ENCODE measurements at places on chromosomes 4 and X.
A peak's percentile ranks its signal among the peaks of the same experiment; 100 is the strongest.

- no peak for DNase-seq
Measured at GRCh38 chr4:187027272-187027671, 303.6 kb upstream of the FAT1 start.

DNA sequence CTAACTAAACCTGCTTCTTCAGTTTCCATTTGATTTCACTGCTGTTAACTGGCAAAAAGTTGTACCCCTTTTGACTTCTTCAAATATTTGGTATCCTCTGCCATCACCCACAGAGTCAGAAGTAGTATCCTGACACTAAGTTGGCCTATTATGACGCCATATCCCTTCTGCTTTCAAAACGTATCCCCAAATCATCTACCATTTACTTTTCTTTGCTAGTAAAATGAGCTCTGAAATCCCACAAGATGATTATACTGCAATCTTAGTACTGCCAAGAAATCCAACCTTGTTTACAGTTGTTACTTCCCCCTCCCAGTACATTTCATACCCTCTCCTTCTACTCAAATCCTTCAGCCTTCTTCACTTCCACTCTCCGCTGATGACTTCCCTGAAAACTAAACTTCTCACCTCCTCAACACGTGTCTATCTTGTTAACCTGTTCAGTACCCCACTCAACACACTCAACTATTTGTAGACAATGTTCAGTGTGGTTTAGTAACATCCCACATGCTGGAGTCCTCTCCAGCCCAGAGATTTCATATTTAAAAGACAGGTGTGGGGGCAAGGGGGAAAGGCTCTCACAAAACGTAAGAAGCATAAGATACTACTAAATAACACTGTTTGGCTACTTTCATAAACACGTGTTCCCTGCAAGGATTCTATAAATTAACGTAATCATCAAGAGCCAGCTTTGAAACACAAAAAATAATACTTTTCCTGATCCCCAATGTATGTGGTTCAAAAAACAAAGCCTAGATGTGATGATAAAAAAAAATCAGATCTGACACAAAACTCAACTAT, 1.3 kb downstream of the NAF1 start:
- no peak for DNase-seq

DNA sequence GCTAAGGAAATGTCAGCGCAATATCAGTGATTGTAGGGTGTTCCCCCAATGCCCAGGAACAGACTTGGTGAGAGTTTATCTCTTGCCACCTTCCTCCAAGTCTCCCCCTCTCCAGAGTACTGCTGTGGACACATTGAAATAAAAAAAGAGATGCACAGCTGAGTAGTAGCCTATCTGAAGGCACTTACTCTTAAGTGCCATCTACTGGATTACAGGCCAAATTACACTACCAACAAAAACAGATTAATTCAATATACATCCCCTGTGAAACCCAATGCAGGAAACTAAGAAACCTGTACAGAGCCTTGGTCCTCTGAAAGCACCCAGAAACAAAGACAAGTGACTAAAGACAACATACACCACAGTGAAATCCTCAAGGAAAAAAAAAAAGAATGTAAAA, 460.3 kb downstream of the ZIC3 start:
- no peak for DNase-seq

- DNase-seq, result peak; percentile 8
Measured at GRCh38 chrX:53714580-53715345, 28.2 kb upstream of the HUWE1 start.

DNA sequence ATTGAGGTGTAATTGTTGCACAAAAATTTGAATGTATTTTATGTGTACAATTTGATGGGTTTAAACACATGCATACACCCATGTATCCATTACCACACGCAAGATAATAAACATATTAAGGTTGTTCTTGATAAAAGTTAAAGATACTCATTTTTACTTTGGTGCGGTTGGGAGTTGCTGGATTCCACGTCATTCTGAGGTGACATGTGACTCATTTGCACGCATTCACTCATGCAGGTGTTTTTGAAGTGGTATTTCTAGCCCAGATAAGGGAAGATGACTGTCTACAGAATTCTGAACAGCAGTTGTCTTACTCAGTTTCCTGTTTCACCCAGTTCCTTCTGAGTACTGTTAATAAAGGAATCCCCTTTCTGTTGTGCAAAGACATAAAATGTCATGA, 142.0 kb downstream of the RTL3 start:
- DNase-seq, result no peak

- no peak for DNase-seq
Measured at GRCh38 chr4:165009493-165010227, 22.1 kb upstream of the TRIM60 start.

DNA sequence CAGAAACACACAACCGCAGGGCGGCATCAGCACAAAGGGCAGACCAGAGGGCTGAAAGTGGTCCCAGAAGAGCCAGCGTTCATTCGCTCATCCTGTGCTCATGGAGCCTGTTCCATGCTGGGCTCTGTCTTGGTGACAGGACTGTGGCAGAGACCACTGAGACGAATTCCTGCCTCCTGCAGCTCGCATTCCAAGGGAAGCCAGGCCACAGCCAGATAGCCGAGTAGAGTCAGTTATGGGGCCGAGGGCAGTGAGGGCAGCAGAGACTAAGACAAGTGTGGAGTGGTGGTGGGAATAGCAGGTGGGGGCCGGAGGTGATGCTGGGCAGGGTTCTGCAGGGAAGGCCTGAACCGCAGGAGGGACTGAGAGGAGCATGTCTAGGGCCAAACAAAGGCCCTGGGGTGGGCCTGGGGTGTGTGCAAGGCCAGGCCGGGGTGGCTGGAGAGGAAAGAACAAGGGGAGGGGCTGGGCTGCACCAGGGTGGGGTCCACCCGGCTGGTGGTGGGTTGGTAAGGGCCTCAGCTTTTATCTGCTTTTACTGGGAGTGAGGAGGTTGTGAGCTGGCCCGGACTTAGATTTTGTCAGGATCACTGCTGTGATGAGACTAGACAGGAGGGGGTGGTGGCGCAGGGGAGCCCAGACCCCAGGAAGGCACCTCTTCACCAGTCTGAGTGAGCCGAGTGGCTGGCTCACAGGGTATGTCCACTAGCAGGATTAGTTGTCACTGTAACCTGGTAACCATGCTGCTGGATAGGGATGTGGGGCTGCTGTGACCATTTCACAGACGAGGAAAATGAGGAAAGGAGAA, 6.3 kb downstream of the PSAPL1 start:
- DNase-seq, result no peak

DNA sequence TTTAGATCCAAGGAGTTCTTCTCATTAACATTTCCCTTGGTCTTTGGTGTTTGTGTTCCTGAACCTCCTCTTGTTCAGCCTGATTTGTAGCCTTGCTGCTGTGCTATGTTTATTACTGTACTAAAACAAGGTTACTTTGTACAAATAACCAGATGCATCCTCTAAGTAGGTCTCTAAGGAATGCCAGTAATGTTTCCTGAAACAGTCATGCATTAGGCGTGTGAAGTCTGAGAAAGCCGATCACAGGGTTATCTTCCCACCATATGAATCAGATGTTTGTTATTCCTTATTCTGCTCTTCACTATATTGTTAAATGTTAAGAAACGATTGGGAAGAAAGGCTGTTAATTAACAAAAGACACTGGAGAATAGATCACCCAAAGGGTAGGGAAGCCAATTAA, 66.9 kb downstream of the GALNTL6 start:
- DNase-seq, result no peak

- DNase-seq, result no peak
Measured at GRCh38 chr4:38948551-38948950, 80.9 kb downstream of the FAM114A1 start.

GRCh38 chr4:79030973-79031372, 91.7 kb upstream of the PAQR3 start:
- no peak for DNase-seq

GRCh38 chrX:136339702-136340101, 38.9 kb downstream of the ADGRG4 start:
- no peak for DNase-seq

GRCh38 chr4:77148078-77148477, 8.9 kb upstream of the CCNG2 start:
- DNase-seq, result no peak

- no peak for DNase-seq
Measured at GRCh38 chr4:105461221-105461620, 12.6 kb downstream of the PPA2 start.

DNA sequence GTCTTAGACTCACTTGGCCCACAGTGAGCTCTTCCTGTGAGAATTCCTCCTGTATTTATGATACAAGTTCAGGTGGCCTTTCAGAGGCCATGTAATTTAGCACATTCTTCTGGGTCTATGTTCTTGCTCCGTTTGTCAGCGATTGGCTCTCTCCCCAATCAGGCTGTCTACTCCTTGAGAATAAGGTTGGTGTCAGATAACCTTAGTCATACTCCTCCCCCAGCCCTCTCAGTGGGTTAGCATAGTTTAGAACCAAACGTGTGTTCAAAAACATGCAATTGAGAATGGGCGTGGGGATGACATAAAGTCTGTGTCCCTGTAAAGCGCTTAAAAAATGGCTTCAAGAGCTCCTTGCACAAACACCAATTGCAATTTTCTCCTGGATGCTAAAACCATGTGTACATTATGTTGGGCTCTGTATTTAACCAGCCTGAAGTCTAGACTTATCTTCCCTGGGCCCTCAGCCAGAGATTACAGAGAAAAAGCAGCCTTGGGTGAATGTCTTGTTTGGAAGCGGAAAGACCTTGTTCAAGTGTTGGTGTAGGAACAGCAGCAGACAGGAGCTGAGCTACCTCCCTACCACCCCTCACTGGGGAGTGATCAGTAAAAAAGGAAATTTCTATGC, 9.9 kb upstream of the CT47C1 start:
- DNase-seq, result no peak

DNA sequence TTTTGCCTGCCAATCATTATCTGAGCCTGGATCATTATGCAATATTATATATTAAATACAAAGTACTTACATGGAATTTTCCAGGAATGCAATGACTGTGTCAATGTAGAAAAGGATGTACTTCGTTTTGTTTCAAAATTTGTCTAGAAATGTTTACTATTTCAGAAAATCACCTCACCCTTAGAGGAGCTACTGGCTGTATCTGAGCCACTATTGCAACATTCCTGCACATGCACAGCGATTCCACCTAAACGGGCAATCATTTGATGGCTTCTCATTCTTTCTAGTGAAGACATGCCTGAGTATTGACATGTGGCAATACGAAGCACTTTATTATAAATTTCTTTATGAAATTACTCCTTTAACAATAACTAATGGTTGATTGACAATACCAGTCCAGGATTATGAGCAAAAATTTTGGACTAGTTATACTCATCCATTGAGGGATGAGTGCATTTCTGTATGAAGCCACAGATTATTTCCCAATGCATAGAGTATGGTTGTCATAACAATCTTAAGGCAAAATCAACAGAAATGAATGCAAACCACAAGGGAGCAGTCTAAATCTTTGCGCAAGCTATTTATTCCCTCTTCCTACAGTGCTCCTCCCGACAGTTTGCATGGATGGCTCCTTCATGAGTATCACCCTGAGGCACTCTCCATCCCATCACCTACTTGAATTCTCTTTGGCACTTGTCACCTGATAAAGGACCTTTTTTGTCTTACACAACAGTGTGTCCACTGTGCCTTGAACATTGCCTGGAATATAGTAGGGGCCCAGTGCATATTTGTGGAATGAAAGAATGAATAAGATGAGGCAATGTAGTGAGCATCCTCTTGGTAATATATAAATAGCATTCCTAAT, 35.8 kb upstream of the MMAA start:
- DNase-seq, result no peak

GRCh38 chrX:153851981-153852380, 21.6 kb upstream of the PDZD4 start:
- DNase-seq, result no peak

DNA sequence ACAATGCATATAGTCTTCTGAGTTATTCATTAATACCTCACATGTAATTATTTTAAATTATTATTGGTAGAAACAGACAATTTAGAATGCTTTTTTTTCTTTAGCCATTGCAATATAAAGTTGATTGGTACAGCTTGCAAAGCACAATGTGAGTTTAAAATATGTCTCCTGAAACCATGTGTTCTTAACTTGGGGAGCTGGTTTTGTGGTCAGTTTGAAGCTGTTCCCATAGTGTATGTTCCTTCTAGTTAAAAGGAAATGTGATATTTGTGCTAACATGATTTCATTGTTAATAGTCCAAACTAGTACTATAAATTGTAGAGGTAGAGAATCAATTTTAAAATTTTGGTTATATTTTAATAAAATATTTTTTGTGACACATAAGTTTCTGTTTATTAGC, 247.2 kb downstream of the BMPR1B start:
- no peak for DNase-seq

DNA sequence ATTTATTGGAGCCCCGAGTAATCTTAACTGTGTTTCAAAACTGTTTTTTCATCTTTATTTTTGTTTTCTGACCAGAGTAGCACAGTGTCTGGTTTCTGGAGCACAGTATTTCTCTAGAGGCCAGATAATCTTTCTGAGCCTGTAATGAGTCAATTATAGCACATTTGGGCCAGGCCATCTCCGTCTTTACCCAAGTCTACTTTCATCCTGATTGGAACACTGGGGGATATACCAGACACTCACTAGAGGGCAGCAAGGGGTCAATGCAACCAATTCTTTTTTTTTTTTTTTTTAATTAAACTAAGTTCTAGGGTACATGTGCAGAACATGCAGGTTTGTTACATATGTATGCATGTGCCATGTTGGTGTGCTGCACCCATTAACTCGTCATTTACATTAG, 282.0 kb downstream of the ARHGAP24 start:
- no peak for DNase-seq

DNA sequence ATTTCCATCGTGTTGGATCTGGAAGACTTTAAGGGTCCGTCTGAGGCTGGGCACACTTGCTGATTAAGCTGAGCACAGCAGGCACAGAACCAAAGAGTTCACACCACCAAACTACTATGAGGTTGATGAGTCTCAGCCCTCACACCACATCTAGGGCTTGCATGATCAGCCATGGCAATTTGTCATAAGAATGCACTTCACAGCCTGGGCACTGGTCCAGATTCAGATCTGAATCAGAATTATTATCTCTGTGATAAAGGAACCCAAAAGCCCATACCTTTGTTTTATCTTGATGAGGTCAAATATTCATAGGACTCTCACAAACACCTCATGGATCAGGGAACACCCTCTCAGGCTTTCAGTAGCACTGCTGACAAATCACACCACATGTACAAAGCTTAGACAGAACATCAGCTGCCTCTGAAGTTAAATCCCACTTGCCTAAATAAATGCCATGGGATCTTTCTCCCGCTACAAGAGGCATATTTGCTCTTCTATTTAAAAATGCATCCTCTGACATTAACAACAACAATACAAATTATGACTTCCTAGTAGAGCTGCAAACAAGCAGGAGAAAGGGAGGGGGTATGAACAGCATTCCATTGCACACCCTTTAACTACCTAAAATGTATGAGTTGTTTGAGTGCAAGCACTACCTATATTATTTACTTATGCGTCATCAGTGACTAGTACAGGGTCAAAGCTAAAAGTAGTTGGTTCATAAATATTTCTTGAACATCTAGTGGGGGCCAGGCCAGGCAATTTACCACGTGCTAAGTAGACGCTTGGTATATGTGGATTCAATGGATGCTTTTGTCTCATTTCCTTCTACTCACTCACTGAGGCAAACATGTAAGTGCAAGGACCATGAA, 186.3 kb upstream of the FGF13 start:
- DNase-seq, result no peak

- DNase-seq, result no peak
Measured at GRCh38 chr4:6449746-6450369, 22.6 kb downstream of the PPP2R2C start.

- no peak for DNase-seq
Measured at GRCh38 chr4:61771056-61771455, 570.9 kb downstream of the ADGRL3 start.

Data from stimulated activated CD4-positive, alpha-beta T cell treated with anti-CD3 and anti-CD28 coated beads, Interleukin-15, amount 100 ng/mL, for 1 hour (primary cell).